Hindlimb muscle (tissue), 1 donor: ENCODE measurements at places on chromosomes 6 and 20.

GRCh38 chr6:139449611-139450000, 75.2 kb upstream of the CITED2 start:
- DNase-seq, result no peak

DNA sequence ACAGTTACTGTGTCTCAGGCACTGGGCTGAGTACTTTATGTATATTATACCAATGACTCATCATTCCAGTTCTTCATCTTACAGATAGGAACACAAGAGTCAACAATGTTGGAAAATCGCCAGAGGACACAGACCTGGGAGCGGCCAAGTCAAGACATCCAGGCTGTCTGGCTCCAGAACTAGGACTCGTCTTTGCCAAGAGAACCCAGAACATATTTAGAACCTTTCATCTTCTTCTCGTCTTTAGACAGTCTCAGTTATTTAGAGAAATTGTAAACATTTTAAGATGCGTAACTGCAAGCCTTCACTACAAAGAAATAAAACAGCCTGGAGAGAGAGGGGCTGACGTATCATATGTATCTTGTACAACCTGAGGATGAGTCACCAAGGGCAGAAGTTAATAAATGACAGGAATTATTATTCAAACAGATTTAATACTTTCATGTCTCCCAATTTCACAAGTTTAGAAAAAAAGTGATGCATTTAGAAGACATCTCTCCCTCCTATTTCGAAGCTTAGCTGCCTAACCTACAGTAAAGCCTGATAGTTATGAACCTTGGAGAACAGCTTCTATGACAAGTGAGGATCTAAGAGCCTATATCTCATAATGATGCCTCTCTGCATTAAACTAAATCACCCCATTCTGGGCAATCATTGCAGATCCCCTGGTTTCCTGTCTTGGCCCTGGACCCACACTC, 43.4 kb downstream of the SLC22A3 start:
- DNase-seq, result no peak

GRCh38 chr6:27476090-27476489, 3.2 kb upstream of the ZNF184 start:
- no peak for DNase-seq

- no peak for DNase-seq
These were observed 26.9 kb upstream of the FUCA2 start for GRCh38 chr6:143538374-143538773.

DNA sequence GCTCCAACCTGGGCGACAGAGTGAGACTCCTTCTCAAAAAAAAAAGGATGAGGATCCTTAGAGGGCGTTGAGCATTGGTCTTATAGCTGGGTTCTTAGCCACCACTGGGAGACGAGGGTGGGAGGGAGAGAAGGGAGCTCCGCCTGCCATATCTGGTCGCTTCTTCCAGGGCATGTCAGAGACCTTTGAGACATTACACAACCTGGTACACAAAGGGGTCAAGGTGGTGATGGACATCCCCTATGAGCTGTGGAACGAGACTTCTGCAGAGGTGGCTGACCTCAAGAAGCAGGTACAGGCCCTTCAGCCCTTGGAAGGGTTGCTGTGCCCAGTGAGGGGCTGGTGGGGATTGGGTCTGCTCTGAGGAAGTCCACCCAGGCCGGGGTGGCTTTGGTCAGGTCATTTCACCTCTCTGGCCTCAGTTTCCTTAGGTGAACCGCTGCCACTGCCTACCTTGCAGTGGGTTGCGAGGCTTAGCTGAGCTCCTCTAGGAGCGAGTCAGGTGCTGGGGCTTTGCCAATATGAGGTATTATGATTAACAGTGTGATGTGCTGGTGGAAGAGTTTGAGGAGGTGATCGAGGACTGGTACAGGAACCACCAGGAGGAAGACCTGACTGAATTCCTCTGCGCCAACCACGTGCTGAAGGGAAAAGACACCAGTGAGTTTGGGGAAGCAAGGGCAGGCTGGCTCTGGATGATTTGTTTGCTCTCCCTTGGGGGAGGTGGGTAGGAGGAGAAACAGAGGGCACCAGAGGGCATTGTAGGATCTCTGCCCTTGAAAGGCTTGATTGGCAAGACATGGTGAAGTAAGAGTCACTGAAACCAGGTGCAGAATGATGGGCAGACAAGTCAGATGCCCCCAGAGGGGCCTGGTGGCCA, 8.5 kb downstream of the CNPY3 start:
- no peak for DNase-seq

GRCh38 chr6:93327857-93328256, 91.5 kb downstream of the EPHA7 start:
- peak; percentile 4 for DNase-seq

DNA sequence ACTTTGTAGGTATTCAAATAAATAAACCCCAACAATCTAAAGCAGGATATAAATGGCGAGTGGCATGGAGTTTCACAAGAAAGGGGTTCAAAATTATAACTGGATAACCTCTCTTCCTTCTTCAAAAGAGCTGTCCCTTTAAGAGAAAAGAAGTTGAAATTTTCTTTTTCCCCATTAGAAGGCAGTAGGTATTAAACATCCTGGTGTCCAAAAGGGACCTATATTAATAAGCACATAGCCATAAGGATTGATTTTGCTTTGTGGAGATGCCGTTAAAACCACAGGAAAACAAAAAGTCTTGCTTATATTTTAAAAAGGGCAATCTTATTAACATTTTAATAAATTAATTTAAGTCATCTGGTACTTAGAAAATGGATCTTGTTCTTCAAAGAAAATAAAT, 76.5 kb downstream of the LYRM4 start:
- DNase-seq, result no peak

- no peak for DNase-seq
These were observed 2.3 kb downstream of the MANBAL start for GRCh38 chr20:37291724-37292126.

DNA sequence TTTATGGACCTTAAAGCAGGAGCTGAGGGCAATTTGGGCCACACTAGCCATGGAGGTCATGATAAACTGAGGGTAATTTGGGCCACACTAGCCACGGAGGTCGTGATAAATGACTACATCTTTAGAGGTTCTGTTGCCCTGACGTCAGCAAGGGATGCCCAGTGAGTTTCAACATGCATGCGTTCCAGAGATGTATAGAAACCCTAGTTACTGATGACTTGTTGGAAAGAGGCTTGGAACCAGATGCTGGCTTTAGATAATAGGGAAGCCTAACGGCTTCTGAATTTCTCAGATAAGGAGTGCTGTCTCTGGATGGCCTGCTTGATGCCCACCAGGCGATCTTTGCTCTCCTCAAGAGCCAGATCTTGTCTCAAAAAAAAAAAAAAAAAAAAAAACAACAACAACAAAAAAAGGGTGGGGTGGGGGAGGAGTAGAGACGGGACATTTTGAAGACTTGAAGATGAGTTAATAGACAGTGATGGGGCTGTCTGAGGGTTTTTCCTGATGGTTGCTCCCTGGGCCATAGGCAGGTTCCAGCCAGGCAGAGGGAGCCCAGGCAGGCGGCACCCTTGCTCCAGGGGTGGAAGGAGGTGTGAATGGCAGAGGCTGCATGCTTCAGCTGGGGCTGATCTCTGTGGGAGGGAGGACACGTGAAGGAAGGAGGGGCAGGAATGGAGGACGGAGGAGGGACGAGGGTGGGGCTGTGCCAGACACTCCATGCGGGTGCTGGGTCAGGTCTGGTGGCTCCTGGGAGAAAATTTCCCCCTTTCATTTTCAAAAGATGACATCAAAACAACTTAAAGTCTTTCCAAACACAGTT, 27.0 kb upstream of the FRMD1 start:
- DNase-seq, result no peak

DNA sequence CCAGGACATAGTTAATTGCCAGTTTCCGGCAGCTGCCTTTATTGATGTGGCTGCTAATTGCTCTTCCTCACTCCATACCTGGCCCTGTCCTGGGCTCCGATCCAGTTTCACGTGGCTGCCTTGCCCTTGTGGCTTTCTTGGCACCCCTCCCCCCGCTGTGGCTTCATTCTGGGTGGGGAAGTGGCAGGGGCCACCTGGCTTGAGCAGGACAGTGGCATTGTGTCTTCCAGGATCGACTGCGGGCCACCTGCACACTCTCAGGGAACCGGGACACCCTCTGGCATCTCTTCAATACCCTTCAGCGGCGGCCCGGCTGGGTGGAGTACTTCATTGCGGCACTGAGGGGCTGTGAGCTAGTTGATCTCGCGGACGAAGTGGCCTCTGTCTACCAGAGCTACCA, 10.8 kb downstream of the MAVS start:
- no peak for DNase-seq

- DNase-seq, result no peak
These were observed 406.4 kb downstream of the QKI start for GRCh38 chr6:163820745-163821458.

- DNase-seq, result no peak
These were observed 506 bp downstream of the RGS17 start for GRCh38 chr6:153130515-153131036.
